ENCODE measurements at places on chromosomes 1 and 21. TPM values are rescaled to one million over a fixed set of nuclear protein-coding genes. Genes with fewer than 3 reads are reported as not detected.
A peak's percentile ranks its signal among the peaks of the same experiment; 100 is the strongest.

Gene CAMK2N1
- 11.8 TPM for total RNA-seq

Gene TMPRSS15
- not detected for total RNA-seq

Gene SYCP1
- not detected for total RNA-seq

Gene ATAD3C
- 1.8 TPM for total RNA-seq

Gene CDC20
- 1.6 TPM for total RNA-seq

Gene C1orf56
- total RNA-seq = 6.6 TPM

Gene TAF1A
- 1.7 TPM for total RNA-seq

Gene AHCTF1
- total RNA-seq = 21.1 TPM

Gene FMOD
- total RNA-seq = 7.7 TPM

- no peak for DNase-seq
Observed at GRCh38 chr1:229281339-229281926, 10.5 kb downstream of the RAB4A start.

DNA sequence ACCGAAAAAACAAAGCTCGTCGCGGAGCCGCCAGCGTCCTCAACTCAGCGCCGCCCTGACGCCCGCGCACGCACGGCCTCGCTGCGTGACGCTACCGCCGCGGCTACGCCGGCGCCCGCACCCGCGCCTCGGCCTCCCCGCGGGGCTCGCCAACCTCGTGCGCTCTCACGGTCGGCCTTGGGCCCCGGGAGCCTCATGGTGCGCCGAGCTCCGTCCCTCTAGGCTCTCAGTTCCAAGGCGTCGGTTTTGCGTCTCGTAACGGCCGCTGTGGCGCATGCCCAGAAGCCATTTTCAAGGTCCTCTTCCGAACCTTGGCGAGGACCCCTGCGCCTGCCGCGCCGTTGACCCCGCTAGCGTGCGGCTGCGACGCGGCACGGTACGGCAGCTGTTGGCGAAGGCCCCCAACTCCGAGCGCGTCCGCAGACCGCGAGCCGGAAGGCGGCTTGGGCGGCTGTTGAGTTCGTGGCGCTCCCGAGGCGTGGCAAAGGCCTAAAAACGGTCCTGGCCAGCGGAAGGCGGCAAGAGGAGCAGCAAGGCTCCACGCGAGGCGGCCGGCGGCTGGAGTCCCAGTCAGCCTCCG is at the start of gene HENMT1:
HENMT1 (minus strand) TSS at position 64 of the 580 bp plus-strand sequence. CDS start 1,209 bp downstream, outside the sequence.
- DNase-seq = peak; percentile 87

GRCh38 chr1:52552236-52552504 is 722 bp downstream of the TUT4 start:
- no peak for DNase-seq

DNA sequence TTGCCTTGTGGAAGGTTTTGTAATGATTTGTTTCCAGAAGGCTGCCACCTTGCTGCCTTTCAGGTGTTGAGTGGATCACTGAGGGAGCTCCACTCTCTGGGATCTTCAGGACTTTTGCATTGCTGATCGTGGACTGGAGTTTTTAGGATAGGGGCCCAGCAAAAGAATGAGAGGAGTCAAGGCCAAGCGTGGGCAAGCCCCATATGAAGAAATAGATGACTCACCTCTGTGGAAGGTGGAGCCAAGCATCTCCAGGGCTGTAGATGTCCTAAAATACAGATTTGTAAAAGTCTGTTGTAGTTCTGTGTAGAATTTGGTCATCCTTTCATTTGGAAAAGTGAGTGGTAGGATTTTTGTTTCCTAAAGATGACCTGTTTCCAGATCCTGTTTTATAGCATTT is 67.0 kb downstream of the ST3GAL3 start:
- no peak for DNase-seq

DNA sequence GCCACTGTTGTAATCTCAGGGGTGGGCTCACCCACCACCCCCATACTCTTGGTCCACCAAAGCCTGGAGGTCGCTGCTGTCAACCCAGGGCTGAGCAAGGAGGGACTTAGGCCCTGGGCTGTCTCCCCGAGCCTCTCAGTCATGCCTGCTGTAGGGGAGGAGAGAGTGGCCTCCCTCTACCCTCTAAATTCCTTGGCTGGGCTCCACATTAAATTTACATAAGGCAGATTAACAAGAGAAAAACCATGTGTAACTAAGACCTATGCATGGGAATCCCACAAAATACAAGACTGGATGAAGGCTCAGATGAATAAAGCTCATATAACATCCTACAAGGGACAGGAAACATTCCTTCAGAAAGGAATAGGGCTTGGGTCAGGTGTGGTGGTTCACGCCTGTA is 1.8 kb upstream of the PIK3CD start:
- DNase-seq = no peak

DNA sequence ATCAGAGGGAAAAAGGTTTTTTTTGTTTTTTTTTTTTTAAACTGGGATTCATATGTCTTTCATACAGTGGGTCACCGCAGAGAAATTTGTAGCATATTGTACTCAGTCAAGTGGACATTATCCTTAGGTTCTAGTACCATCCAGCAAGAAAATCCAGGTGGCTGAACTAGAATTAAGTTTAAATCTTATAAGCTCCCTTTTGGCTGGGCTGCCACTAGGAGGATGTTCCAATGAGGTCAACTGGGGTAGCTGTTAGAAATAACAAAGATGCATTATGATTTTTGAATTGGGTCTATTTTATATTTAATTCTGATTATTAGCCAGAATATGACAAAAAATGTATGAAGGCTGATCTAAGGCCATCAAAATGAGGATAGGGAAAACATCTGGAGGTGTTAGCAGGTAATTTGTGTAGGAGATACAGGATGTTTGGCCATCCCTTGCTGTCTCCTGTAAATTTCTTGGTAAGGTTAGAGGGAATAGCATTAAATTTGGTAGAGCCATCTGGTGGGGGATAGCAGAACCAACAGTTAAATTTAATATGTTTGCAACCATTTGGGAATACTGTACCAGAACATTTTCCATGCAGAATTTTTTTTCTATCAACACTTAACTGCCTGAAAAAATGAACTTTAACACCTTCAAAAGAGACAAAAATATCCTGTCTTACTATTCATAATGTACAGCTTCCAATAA is 568.5 kb upstream of the B3GALT2 start:
- DNase-seq = no peak

- DNase-seq = no peak
Observed at GRCh38 chr21:39208624-39209333, 25.5 kb upstream of the PSMG1 start.

DNA sequence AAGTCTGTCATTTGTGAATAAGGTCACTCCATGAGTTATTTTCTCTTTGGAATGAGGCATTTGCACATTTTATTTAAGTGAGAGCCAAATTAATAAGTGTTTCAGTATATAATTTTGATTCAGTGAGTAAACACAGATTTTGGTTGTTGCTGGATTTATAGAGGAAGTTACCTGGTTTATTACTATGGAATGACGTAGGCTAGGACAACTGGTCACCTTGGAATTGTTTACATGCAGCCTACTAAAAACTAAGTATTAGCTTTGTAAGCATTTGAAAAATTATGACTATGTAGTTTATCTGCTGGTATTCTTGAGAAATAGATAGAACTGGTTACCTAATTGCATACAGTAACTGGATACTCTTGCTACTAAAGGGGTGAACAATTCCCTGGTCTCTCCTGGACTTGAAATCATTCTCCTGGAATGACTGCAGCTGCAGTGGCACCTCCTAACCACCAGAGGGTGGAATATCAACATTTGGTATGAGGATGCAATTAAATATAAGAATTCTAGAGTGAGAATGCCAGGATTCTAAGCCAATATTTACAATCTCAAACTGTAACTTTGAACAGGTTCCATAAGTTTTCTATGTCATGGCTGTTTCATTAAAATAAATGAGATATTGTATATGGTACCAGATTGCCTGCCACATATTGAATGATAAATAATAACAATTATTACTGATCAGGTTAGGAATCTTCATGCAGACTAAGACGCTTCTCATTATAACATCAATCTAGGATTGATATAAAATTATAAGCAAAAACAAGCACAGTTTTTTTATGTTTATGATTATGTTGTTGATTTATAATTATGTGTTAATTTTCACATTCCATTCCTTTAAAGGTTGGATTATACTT is 3.5 kb upstream of the KRTAP27-1 start:
- no peak for DNase-seq

GRCh38 chr21:33815143-33815707 is 100.4 kb downstream of the ATP5PO start:
- no peak for DNase-seq

DNA sequence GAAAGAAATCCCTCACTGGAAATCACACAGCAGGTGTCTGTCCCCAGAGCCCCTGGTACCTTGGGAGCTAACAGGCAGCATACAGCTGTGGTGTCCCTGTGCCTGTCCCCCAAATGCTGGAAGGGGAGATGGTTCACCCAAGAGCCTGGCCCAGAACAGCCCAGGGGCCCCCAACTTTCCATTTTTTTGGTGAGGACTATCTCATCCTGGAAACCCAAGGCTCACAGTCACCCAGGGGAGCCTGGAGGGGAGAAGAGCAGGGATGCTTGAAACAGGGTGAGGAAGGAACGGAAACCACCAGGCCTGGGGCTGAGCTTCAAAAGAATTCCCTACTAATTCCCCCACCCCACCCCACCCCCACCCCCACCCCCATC is 3.6 kb downstream of the SDC3 start:
- no peak for DNase-seq

- no peak for DNase-seq
Observed at GRCh38 chr1:207830788-207831187, 78.9 kb downstream of the CD46 start.

DNA sequence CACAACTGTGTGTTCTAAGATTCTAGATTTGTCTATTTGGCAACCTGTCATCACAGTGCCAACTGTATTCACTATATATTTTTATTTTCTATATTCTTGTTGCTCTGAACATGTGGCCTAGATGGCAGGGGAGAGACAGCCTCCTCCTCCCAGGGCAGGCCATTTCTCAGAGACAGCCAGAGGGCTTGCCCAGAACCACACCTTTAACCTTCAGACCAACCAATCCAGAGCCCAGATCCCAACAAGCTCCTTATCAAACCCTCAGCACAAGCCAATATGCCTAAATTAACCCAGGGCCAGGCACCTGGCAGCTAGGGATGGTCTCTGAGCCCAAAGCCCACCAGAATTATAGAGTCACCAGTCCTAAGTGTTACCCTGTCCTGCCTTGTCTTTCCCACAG is 19.3 kb downstream of the TRIM11 start:
- no peak for DNase-seq

DNA sequence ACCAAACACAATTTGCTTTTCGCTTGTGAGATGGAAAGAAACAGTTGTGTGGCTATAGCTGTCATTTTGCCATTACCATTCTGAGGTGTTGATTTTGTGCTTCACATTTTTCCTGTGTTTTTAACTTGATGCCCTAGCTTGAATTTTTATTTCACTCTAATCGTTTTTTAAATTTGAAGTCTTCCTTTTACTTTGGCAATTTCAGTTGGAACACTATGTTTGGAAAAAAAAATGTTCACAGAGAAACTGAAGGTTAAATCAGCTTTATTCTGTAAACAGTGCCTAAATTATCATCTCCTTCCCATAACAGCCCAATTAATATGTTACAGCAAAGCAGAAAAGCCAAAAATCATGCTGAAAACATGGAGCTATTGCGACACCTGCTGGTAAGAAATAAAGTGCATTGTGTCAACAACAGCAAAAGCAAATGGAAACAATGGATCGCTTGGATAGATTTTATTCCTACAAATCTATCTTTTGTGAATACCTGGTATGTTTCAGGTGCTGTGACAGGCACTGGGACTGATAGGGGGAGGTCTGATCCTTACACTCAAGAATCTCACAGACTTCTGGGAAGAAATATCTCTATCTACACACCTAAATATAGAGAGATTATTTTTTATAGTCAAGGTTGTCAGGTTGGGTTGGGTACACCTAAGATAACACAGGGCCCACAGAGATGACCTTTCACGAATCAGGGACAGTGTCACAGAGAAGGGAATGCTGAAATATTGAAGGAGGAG is 16.2 kb upstream of the ERICH3 start:
- DNase-seq = no peak

DNA sequence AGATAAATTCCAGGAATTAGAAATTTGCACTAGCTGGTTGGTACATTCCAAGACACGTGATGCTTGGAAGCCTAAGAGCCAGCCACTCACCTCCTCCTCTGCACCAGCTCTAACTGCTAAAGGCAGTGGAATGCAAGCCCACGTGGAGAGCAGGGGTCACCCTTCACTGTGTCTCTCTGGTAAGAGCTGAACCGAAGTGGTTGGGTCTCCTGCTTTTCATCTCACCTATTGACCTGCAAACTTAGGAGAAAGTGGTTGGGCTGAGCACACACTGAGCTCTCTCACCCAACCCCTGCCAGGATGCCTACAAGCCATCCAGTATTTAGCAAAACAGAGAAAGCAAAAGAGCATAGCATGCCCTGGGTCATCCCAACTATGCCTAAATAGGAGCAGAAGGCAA is 19.3 kb downstream of the HAO2 start:
- DNase-seq = no peak

DNA sequence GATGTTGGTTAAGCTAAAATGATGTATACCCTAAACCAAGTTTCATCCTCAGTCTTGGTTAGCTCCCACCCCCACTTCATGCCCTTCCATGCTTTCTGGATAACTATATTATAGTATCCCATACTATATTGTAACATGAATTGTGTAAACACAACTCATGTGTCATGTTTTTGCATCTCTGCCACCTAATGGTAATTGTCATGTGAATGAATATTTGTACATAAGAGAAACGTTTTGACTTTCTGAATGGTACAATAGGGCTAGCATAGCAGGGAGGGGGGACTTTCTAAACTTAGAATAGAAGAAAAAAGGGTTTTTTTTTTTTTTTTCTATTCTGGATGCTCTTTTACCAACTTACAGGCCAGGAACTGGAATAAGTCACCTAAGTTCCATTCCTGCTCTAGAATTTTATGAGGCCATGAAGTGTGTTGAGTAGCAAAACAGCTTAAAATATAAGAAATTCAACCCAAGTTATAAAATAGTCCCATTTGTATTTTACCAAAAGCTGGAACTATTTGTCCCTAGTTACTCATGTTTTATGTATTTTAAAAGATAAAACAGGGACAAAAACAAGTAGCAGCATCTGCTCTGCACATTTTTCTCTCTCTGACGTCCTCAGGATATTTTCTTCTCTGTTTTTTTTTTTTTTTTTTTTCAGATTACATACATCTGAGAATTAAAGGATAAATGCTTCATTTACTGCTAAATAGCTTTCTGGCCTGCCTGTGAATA is 77.4 kb downstream of the HLX start:
- no peak for DNase-seq

- DNase-seq = no peak
Observed at GRCh38 chr21:26451081-26451740, 121.9 kb downstream of the CYYR1 start.

DNA sequence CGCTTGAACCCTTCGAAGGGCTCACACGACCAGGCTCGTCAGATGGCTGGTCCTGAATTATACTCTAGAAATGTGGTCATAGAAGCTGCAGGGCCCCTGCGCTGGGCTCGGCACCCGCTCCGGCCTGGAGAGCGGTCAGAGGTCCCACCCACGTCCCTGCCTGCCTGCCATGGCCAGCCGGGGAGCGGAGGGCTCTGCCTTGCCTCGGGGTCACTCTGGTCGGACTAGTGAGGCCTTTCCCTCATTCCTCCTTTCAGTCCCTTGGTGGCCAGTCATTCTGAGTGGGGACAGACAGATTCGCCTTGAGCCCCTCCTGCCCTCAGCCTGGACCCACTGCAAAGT is 529 bp upstream of the MARCKSL1 start:
- no peak for DNase-seq
